ENCODE measurements at places on chromosomes 11 and 22.

DNA sequence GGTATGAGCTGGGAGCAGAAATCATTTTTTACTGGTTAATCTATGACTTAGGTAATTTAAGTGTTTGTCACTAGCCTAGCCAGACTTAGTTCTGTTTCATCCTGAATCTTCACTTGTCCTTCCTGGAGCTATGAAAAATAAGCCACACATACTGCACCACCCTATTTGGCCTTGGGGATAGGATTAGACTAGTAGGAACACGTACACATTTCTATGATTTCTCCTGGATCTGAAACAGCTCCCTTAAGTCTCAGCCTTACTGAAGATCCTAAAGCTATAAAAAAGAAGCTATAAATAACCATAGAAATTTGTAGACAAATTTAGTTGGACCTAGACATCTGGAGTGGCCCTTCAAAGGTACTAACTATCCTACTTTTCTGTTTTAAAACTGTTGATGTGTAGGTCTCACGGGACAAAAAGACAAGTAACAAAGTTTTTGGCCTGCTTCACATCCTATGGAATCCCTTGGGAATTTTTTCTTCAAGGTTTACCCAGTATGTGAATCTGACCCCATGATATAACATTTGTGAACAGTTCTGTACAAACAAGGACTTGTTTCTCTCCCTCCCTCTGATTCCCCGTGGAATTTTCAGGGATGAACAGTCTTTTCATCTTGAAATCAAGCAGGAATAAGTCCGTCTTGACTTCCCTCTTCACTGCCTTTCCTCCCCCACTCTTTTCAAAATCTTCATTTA lies 275.0 kb downstream of the FAM76B start:
- no peak for DNase-seq

DNA sequence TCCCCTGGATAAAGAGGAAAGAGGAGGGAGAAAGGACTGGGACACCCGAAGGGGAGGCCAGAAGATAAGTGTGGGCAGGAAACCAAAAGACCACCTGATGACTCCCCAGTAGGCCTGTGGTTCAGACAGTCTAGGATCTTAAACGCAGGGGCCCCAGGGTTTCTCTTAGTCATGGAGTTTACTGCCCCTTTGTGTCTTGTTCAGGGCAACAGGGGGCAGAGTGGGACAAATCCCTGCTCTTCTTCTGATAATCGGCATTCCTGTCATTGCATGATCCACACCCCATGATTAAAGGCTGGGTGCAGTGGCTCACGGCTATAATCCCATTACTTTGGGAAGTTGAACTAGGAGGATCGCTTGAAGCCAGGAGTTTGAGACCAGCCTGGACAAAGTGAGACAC lies 4.7 kb upstream of the TMPRSS13 start:
- no peak for DNase-seq

DNA sequence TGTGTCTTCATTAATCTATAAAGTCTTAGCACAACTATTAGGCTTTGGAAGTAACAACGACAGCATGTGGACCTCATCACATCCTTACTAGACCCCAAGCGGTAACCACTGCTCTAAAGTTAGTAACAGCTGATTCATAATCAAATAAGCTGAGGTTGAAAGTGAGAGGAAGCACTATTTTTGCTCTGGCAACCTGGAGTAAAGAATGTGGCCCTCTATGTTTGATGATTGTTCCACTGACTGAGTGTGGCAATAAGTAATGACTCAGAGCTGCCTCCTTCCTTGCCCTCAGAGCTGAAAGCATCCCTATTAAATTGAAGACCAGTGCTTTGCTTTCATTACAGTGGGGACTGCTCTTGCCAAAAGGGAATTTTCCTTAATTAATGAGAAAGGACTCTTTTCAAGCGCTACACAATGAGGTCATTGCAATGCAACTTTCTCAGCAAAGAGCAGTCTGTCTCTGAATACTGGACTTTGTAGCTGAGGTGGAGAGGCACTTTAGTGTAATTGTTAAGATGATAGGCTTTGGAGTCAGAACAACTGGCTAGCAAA lies 906.1 kb upstream of the RAG2 start:
- DNase-seq, result no peak

- no peak for DNase-seq
These were observed 199.2 kb upstream of the CTSC start for GRCh38 chr11:88536616-88537265.

DNA sequence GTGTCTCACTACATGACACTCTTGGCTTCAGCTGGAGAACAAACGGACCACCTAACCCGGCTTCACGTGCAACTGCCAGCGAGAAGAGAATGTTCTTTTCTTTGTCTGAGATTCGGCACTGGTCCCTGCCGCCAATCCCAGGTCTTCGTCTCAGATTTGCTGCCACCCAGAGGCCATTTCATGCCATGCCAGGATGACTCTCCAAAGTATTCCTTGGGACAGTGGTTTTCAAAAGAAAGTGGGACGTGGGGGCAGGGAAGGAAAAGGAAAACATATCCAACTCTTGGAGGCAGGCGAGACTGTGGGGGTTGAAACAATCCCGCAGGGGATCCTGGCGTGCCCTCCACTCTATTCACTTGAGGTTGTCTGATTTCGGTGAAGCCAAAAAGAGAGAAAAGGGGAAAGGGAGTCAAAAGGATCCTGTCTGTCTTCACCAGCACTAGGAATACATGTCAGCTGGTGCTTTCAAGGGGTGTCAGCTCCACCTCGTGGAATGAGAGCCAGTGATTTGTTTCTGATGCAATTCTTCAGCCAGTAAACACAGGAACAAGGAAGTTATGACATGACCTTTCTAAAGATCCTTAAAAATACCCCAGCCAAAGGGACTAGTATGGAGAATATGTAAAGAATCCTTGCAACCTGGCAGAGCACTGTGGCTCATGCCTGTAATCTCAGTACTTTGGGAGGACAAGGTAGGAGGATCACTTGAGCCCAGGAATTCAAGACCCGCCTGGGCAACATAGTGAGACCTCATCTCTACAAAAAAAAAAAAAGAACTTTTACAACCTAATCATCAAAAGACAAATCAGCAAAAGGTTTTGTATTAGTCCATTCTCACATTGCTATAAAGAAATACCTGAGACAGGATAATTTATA lies 41.0 kb upstream of the APLNR start:
- DNase-seq, result peak; percentile 60

GRCh38 chr11:128860571-128861361 lies 6.3 kb downstream of the KCNJ1 start:
- no peak for DNase-seq

DNA sequence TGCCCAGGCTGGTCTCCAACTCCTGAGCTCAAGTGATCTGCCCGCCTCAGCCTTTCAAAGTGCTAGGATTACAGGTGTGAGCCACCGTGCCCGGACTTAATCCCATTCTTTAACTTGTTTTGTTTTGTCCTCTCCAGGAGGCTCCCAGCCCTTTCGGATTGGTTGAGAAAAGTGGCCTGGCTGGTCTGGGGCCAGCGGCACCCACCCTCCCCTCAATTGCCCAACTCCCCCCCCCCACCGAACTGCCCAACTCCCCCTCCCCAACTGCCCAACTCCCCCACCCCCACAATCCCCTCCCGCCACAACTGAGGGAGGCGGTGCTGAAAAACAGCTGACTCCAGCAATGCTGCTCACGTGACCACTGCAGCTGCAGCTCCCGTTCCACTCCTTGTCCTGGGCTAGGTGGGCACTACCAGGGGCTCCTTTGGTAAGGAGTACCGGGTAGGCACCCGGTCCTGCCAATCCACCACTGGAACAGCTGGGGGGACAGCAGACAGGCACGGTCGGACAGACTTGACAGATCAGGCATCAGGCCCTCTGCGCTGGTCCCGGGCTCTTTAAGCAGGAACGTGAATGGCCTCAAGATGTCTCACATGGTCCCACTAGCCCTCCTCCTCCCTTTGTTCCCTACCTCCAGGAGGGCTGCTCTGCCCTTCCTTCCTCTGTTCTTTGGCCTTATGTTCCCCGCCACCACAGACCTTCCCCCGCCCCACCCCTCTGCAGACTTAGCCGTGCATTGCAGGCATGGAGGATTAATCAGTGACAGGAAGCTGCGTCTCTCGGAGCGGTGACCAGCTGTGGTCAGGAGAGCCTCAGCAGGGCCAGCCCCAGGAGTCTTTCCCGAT lies at the start of gene TCN2:
TSS of gene TCN2 (plus strand) at position 720 of the 845 bp plus-strand sequence. CDS start 158 bp downstream, outside the sequence.
- peak; percentile 78 for DNase-seq

GRCh38 chr11:37124384-37124783 lies 526.3 kb upstream of the RAG2 start:
- no peak for DNase-seq

DNA sequence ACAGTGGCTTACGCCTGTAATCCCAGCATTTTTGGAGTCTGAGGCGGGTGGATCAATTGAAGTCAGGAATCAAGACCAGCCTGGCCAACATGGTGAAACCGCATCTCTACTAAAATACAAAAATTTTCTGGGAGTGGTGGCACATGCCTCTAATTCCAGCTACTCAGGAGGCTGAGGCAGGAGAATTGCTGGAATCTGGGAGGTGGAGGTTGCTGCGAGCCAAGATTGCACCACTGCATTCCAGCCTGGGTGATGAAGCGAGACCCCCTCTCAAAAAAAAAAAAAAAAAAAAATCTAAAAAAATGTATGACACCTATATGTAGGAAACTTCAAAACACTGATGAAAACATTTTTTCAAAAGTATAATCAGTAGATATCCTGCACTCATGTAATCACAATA lies 242.7 kb upstream of the CHORDC1 start:
- no peak for DNase-seq
